CMK (cell line): ENCODE measurements at places on chromosomes 1 and 21.
A peak's percentile ranks its signal among the peaks of the same experiment; 100 is the strongest.

DNA sequence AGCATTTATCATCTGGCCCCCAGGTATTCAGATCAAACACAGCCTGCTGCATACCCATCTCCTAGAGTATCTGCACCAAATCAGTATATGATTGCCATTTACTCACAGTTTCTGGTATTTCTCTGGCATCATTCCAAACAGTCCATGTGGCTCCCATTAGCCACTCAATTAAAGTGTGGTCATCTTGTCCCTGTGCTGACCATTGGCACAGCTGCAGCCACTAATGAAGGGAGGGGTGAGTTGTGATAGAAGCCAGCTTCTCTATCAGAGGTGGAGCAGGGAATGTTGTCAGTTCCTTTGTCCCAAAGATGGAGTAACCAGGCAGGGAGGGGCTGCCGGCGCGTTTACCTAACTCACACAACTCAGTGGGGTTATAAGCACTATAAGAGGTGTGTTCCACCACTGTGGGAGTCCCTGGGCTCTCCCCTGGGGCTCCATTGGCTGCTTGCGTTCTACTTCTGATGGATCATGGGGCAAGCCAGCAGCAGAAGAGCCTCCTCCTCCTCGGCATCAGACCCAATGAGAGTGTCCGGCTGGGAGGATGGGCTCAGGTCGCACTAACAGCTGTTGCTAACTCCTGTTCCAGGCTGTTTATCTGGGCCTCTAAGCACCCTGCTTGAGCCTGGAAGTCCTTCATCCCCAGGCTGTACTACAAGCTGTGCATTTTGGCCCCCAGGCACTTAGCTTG, 108.6 kb downstream of the GDAP2 start:
- no peak for DNase-seq

DNA sequence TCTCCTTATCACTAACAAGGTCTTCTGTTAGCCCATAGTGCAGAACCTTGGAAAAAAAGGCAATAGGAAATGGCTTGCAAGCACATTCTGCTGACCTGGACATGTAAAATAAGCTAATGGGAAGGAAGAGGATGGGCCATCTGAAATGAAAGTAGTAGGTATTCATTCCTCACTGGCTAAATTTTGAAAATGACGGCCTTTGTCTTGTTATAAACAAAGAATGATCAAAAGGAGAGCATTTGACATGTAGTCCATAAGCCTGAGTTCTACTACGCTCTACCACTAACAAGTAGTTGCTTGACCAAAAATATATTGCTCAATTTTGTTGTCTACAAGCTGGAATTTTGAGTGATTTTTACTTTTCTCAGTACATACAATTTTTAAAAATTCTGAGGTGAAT, 75.6 kb downstream of the TBX15 start:
- no peak for DNase-seq

- no peak for DNase-seq
Observed at GRCh38 chr1:69858534-69858933, 290.8 kb downstream of the LRRC7 start.

GRCh38 chr21:33942426-33942825, 26.8 kb upstream of the ATP5PO start:
- DNase-seq, result no peak

GRCh38 chr1:179079113-179079761, 2.6 kb upstream of the TOR3A start:
- peak; percentile 48 for DNase-seq
